Effector CD4-positive, alpha-beta T cell (primary cell): ENCODE measurements at places on chromosomes 11 and 22.

GRCh38 chr11:80523057-80523456 lies 1082.2 kb upstream of the TENM4 start:
- DNase-seq = no peak

DNA sequence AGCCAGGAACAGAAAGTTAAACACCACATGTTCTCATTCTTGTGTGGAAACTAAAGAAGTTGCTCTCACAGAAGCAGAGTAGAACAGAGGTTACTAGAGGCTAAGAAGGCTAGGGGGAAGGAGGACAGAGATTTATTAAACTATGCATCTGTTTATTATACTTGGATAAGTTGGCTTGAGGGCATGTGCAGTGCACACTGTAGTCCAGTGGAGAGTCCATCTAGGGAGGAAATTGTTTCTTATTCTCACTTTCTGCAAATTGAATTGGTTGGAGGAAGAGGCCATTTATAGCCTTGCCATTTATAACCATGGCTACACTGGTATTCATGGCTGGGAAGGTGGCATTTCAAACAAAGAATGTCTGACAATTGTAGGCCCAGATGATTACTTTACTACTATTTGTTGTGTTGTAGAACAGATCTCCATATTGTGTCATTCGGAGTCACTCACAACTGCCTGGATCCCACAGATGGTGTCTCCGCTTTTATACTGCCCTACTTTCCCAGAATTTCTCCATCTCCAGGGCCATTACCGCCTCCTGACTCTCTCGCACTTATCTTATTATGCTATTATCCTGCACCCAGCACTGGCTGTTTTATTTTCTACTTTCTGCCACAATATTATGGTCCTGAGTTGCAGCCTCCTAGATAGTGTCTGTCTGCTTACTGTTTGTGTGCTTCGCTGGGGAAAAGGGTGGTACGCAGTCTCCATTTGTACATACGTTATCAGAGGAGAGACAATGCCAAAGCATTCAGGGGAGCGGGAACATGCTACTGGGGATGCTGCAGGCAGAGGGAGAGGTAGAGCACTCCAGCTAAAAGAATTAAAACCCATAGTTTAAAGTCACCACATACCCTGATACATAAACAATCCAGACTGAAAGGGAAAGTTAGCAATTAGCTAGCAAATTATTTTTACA lies 169.3 kb upstream of the BLID start:
- no peak for DNase-seq

DNA sequence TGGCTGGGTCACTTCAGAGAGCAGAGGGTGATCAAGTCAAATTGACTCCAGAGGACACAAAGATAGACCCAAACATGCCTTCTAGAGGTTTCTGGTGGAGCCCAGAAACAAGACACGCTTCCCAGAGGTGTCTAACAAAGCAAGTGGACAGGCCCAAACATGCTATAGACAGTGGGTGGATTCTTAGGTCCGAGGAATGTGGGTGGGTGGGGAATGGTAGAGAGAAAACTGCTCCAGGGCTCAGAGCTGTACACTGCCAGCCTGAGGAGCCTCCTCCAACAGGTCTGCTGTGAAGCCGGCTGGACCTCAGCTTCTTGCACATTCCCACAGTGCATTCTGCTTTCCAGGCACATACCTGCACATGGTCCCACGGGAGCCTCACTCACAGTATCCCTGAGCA lies 116.8 kb upstream of the NECTIN1 start:
- no peak for DNase-seq

DNA sequence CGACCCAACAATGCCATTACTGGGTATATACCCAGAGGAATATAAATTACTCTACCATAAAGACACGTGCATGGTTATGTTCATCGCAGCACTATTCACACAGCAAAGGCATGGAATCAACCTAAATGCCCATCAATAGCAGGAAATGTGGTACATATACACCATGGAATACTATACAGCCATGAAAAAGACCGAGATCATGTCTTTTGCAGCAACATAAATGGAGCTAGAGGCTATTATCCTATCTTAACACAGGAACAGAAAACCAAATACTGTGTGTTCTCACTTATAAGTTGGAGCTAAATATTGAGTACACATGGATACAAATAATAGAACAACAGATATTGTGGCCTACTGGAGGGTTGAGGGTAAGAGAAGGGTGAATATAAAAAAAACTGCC lies 3.5 kb downstream of the OR2D2 start:
- DNase-seq = no peak

GRCh38 chr11:6323291-6323905 lies 3.1 kb upstream of the CAVIN3 start:
- DNase-seq = no peak

DNA sequence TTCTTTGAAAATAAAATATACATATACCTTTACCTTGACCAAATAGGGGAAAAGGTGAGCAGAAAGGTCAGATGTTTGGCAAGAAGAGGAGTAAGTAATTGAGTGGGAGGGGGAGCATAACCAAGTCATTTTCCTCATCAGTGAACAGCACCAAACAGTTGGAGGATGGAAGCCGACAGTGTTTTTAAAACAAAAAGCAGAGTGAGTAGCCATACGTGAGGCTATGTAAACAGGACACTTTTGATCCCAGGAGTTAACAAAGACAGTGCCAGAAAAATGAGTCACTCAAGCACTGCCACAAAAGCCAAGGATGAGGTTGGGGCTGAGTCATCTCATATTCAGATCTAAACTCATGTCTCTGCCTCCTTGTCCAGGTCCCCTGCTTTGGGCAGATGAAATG lies 734.7 kb downstream of the KCNA4 start:
- no peak for DNase-seq

- no peak for DNase-seq
Measured at GRCh38 chr11:83311701-83312100, 25.5 kb upstream of the CCDC90B start.
